Left ventricle myocardium superior (tissue), 1 donor: ENCODE measurements at places on chromosomes 3 and 15. TPM values are rescaled to one million over a fixed set of nuclear protein-coding genes. Genes with fewer than 3 reads are reported as not detected.

The MNS1 gene
- 1.0 TPM for total RNA-seq

The RYR3 gene
- 0.02 TPM for total RNA-seq

The CYP8B1 gene
- total RNA-seq = not detected

The NANOGP8 gene
- total RNA-seq = not detected

The KLHL40 gene
- total RNA-seq = 0.12 TPM

The PFKFB4 gene
- total RNA-seq = 2.2 TPM

The ACTRT3 gene
- 0.72 TPM for total RNA-seq

The MKRN2OS gene
- not detected for total RNA-seq

The TRIM42 gene
- total RNA-seq = not detected

The C3orf80 gene
- total RNA-seq = 0.15 TPM

The PLSCR2 gene
- not detected for total RNA-seq

The MME gene
- 3.9 TPM for total RNA-seq

The ACAD9 gene
- 50.4 TPM for total RNA-seq

The PAQR5 gene
- 1.7 TPM for total RNA-seq

The GRK7 gene
- not detected for total RNA-seq

- no peak for DNase-seq
Observed at GRCh38 chr15:75107516-75107907, 84.1 kb downstream of the PPCDC start.

DNA sequence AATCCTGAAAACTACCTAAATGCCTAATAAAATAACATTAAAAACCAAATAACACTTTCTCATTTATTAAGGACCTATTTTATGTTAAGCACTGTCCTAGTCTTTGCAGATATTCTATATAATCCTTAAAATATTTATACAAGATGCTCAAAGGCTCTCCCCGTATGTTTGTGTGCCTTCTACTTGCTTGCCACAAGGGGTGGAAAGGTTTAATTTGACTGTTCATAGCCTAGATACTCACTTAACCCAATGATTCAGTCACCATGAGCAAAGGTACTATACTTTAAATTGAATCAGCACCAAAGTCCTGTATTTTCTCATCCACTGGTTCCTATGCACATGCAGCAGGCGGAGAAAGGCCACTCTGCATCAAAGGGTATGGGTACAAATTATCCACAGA is 32.0 kb downstream of the LSAMP start:
- DNase-seq = no peak

DNA sequence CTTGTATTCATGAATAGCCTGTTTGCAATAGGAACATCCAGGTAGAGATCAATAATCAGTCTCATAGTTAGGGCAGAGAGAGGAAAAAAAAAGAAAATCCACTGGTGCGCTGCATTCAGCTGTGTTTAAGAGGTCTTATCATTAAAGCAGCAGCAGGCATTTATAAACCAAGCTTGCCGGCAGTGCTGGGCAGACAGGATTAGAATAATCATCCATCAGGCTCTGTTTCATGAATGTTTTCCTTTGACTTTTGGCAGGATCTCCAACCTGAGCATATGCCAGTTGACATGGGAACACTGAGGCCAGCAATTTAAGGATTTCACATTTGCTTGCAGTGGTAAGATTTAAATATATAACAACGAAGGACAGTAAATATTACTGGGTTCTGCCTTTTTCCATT is 305.2 kb upstream of the SEMA6D start:
- DNase-seq = no peak

DNA sequence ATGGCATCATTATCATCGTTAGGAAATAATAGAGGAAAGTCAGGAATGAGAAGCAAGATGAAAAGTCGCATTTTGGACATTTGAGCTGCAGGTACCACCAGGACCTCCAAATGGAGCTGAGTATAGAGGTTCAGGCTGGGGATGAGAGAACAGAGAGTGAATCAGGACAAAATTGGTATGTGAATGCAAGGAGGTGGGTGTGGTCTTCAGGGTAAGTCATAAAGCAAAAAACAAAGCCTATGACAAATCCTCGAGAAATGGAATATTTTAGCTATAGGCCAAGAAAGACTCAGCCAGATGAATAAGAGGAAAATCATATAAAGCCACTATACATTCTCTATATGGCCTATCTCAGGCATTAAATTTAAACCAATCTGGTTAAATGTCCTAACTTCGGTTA is 841.3 kb downstream of the ROBO1 start:
- no peak for DNase-seq

- DNase-seq = no peak
Observed at GRCh38 chr15:72175186-72176044, 22.2 kb downstream of the GRAMD2A start.

DNA sequence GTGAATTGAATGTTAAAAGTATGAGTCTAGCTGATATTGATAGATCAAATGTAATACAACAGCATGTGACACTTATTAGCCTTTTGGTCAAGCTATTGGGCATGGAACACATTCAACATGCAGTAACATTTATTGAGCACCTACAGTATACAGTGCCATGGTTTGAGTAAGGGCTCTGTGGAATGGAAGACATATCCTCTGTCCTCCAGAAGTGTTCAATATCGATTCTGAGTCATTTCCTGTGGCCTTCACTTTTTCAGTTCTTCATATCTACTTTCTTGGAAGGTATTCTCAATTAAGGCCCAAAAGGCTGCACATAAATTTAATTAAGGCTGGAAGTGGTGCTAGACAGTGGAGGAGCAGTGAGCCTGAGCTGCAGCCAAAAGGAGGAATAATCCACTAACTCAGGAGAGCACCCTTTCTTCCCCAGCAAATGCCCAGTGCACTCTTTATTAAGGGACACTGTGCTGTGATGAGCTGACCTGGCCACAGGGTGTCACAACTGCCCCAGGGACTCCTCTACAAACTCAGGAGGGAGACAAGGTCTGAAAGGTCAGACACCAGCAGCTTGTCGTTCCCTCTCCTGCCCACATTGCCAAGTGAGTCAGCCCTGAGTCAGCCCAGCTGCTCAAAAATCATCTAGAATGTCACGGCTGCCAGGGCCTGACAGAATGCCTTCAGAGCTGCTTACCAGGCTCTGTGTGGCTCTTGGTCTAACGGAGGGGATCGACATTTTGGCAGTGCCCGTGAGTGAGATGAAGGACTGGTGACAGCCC is 544.8 kb downstream of the AGBL1 start:
- DNase-seq = peak; percentile 80

DNA sequence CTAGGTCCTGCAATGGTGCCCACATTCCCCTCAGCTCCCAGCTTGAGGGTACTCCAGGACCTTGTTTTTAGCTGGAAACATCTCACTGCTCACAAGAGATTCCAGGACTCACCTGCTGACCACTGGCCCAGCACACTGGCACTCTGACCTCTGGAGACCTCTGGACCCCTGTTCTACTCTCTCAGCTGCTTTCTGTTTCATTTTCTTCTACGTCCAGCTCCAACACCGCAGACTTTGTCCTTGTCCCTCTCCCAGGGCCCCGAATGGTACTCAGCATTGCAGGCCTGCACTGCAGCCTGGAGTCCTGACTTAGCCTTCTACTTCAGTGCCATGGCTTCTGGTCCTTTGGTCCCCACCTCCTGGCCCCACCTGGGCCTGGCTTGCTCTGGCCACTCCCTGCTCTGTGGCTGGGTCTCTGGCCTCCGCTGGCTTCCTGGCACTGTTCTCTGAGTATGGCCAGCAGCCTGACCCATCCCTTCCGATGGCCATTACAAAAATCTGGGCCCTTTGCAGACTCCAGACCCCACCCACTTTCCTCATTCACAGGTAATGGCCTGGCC is 27.9 kb downstream of the KY start:
- DNase-seq = no peak

- DNase-seq = no peak
Observed at GRCh38 chr15:63022181-63022580, 20.4 kb upstream of the TPM1 start.

DNA sequence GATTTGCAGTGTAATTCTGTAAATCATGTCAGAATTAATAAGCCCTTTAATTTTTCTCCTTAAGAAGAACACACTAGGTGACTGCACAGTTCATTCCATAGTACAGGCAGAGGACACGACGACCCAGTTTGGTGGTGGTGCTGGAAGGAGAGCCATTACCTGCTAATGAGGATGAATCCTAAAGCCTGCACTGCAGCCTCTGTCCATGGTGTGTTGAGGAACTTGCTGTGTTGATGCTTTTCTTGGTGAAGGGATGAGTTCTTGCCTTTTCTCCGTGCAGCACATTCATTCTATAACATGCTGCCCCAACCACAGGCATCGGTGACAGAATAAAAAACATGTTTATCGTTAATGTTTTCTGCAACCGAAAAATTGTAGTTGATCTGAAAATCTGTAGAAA is 89.6 kb upstream of the VEPH1 start:
- DNase-seq = no peak

DNA sequence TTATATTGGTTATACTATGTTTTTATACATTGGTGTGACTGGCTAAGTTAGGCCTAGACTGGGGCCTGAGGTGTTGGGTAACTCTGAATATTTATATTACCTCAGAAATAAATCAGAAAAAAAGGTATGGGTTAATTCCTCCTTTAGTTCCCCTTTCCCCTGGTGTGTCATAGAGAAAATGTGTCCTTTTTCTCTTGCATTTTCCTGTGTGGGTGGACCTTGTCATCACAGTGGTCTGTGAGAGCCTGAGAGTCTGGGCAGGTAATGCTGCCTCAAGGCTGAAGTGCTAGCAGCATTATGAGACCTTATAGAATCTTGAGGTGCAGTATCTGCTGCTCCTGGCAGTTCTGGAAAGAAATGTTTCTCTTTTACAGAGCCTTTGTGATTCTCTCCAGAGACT is 69.7 kb downstream of the PCOLCE2 start:
- DNase-seq = no peak

- no peak for DNase-seq
Observed at GRCh38 chr3:72597756-72598195, 250.5 kb downstream of the SHQ1 start.

GRCh38 chr15:96514607-96515285 is 184.2 kb downstream of the NR2F2 start:
- no peak for DNase-seq

GRCh38 chr3:185361920-185362319 is 1.0 kb upstream of the MAP3K13 start:
- no peak for DNase-seq

DNA sequence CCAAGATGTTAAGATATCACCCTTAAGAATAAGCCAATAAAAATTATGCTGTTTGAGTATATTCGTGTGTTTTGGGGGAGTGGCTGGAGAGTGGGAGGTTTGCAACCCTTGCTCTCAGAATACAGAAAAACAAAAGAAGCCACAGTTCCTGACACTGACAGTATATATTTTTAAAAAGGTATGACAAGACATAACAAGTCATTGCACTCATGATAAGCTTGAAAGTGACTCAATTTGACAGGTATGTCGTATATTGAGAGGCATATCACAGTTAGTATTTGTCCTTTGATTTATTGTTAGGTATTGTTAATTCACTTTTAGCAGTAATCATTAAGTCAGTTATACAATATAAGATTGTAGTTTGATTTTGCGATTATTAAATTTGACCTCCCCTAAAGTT is 73.1 kb upstream of the TSC22D2 start:
- DNase-seq = no peak

DNA sequence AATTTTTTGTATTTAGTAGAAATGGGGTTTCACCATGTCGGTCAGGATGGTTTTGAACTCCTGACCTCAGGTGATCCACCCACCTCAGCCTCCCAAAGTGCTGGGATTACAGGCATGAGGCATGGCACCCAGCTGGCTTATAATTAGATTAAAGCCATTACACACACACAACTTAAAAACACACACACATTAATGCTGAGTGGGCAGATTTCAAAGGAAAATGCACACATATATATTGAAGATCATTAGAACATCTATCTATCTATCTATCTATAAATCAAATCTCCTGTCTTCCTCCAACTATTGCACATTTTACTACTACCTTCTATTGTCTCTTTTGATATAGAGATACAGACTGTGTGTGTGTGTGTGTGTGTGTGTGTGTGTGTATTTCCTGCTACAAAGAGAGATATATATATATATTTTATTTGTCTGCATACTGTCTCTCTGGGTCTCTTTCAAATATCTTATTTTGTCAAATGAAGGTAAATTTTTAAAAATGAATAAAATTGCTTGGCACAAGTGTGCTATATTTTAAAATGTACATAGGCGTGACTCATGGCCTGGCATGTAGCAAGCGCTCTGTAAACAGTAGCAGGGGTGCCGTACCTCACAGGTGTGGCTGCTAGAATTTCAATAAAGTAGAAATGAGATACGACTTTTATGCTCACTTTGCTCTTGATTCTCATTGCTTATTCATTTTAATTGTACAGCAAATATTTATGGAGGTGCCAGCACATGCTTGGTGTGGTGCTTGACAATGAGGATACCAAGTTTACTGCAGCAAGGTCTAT is 655.8 kb downstream of the AGBL1 start:
- no peak for DNase-seq

DNA sequence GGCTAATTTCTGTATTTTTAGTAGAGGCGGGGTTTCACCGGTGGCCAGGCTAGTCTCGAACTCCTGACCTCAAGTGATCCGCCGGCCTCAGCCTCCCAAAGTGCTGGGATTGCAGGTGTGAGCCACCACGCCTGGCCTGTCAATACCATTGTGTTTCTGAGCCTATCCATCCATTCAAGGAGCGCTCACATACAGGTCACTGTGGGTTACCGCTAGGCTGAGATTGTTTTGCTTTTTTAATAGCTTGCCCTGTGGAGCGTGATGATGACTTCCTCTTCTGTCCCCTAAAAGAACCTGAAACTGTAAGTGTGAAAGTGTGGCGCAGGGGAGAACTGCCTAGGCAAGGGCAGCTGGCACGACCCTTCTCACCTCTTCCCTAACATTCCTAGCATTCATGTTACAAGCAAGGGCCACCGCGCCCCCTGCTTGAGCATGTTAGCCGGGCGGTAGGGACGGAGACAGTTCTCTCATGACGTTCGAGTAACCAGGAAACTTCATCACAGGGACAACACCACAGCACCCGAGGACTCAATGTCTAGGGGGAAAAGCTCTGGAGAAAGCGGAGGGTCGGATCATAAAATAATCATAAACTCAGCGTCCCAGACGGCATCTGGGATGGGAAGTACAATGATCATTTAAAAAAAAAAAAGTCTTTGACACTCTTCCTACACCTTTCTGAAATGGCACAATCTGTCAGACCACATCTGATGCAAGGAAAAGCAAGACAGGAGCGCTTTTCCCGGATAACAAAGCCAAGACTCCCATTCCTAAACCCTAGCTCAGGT is 790 bp downstream of the LAMP3 start:
- DNase-seq = no peak
